Memory B cell (primary cell): ENCODE measurements at places on chromosomes 12 and 14.
A peak's percentile ranks its signal among the peaks of the same experiment; 100 is the strongest.

- DNase-seq = no peak
These were observed 135.8 kb downstream of the PLCZ1 start for GRCh38 chr12:18601962-18602361.

DNA sequence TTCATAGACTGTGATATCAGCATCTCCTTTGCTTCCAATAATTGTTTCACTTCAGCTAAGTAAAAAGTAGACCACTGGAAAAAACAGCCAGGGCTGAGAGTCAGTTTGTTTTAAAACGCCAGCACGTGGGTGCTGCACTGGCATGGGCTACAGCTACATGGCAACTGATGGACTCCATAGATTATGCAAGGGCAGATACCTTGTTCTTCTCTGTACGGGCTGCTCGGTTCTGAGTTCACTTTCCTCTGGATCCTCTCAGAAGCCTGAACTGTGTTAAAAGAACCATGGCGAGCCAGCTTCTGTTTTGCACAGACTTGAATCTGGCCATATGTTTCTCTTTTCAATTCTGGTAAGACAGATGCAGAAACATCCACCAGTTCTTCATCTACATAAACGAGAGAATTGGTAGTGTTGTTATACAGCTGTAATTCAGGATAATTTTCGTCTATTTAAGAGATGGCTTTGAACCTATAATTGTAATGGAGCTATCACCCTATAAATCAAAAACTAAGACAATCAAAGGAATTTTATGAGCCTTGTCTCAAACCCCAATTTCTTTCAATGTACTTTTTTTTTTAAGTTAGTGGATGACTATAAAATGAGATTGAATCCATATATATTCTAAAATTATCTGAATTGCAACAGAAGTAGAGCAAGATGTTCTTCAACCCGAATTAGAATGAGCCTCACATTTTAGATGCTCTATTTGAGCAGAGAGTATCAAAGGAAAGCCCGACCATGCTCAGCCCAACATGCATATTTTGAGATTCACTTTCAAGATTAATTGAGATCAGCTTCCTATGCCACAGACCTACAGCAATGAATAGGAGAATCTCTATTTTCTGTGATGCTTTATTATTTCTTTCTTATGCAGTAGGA, 31.5 kb downstream of the E2F7 start:
- no peak for DNase-seq

DNA sequence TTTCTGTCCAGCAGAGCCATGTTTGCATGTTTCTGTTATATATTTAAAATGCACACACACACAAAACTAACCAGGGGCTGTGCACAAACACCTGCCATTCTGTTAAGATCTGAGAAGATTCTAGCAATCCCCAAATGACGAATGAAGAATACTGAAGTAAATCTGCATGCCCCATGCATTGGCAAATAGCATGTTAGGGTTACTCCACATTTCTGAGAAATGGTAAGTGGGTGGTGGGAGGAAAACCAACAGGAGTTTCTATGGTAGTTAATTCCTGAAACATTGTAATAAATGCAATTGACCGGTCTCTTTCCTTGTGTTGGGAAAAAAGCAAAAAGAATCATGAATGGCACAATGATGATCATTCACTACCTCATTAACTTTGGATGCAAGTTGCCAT, 318.0 kb downstream of the BCAT1 start:
- DNase-seq = no peak

GRCh38 chr12:55996201-55996714, 818 bp upstream of the SUOX start:
- peak; percentile 62 for DNase-seq

GRCh38 chr12:113818283-113818682, 147.8 kb downstream of the RBM19 start:
- no peak for DNase-seq

GRCh38 chr12:12628013-12628412, 16.3 kb downstream of the CREBL2 start:
- no peak for DNase-seq

DNA sequence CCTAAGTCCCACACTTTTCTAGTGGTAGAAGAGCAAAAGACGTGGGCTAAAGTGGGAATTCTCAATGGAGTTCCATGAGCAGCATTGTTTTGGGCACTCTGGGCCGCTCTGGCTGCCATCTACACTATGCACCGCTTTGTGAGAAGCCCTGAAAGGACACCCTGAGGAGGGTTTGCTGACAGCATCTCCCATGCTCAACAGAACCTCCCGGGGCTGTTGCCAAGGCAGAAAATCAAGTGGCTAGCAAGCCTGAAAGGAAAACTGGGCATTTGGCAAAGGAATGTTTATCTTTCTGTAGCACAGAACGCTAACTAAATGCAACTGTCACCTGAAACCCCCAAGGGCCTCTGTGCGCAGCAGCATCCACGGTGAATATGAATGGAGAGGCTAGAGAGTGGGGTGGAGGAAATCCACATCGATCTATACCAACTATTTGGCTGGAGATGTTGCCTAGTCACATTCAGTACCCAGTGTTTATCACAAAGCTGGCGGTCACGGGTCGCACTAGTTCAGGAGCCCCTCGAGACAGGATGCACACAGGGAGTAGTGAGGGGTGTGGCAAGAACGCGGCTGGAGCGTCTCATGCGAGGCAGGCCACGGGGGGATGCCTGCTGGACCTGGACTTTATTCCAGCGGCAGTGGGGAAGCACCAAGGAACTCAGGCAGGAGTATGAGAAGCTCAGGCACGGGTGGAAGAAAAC, 14.2 kb downstream of the APPL2 start:
- DNase-seq = no peak

GRCh38 chr14:55645145-55645544, 65.1 kb downstream of the KTN1 start:
- no peak for DNase-seq

DNA sequence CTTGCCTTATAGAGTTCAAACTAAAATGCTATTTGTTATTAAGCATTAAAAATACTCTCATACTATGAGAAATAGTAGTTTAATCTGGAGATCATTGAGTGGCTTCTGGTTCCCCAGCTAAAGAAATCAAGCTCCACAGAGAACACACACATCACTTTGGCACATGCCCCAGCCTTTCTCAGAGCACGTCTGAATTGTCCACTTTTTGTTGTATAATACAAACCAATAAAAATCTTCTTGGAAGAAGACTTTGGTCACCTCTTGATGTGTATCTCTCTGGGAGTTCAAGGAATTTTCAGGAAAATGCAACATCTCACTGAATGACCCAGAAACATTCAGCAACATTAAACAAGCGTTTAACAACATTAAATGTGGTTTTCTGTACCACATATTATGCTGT, 413.9 kb downstream of the GALC start:
- no peak for DNase-seq

DNA sequence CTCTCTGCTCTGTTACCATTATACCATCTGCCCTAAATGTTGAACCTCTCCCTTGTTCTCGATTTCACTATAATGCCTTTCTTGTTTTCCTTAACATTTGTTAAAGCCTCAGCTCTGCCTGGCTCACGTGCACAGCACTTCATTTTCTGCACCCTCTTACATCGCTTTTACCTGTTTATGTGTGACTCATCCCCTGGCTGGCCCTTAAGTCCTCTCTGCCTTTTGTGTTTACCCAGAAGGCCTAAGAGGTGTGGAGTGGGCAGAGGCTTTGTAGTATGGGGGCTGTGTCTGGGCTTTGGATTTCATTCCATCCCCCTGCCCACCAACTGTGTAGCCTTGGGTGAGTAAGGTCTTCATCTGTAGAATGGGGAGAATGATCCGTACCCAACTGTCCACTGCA, 36.5 kb downstream of the UBE3B start:
- no peak for DNase-seq

DNA sequence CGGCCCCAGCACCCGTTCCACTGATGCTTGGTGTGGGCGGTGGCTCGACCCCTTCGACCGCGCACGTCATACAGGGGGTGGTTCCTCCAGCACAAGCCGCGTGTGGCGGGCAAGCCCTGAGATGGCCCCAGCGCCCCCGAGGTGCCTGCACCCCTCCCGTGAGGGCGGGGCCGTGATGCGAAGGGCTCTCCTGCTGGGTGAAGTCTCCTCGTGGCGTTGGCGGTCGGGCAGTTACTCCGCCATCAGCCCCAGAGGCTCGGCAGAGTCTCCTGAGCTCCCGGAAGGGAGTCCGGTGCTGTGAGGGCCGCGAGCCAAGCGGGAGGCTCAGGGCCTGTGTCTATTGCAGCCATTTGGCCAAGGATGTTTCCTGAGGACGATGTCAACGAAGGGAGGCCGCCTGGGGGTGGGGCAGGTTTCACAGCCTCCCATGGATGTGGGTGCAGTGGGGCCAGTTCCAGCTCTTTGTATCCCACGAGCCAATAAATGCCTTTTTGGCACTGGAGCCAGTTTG, 78.1 kb upstream of the GALNT9 start:
- DNase-seq = no peak

DNA sequence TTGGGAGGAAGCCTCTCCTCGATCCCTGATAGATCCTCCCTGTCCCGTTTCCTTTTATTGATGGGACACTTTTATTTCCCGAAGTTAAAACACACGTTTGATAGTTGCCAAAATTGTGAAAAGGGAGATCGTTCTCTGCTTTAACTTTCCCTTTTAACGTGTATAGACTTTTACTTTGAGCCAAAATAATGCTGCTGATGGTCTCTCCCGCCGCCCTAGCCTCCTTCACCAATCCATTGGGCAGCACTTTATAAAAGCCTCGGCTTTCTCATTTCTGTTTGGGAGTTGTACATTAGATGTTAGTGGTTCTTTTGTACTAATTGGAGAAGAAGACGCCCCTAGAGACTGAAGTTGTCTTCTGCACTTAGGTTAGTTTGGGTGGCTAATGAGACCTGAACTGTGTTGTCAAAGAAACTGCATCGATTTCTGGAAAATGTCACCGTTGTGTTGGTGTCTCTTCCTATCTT, 1.4 kb downstream of the TMTC2 start:
- DNase-seq = no peak

- DNase-seq = no peak
These were observed 96.8 kb downstream of the B4GALNT3 start for GRCh38 chr12:556498-556897.

DNA sequence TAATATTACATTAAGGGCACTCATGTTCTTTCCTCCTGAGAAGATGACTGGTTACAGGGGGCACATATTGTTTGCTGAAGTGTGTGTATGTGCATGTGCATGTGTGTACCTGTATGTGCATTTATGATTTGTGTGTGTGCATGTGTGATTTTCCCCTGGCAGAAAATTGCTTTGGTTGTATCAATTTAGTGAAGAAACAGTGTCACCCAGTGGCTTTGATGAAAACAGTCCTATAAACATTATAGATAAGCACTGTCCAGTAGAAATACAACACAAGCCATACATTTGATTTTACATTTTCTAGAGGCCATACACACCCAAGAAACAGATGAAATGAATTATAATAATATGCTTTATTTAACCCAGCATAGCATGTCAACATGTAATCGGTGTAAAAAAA, 8.6 kb downstream of the PDE3A start:
- DNase-seq = no peak
